ENCODE measurements at places on chromosomes 5 and 9. TPM values are rescaled to one million over a fixed set of nuclear protein-coding genes. Genes with fewer than 3 reads are reported as not detected.
A peak's percentile ranks its signal among the peaks of the same experiment; 100 is the strongest.

SIT1 gene
- total RNA-seq, result not detected

DNA sequence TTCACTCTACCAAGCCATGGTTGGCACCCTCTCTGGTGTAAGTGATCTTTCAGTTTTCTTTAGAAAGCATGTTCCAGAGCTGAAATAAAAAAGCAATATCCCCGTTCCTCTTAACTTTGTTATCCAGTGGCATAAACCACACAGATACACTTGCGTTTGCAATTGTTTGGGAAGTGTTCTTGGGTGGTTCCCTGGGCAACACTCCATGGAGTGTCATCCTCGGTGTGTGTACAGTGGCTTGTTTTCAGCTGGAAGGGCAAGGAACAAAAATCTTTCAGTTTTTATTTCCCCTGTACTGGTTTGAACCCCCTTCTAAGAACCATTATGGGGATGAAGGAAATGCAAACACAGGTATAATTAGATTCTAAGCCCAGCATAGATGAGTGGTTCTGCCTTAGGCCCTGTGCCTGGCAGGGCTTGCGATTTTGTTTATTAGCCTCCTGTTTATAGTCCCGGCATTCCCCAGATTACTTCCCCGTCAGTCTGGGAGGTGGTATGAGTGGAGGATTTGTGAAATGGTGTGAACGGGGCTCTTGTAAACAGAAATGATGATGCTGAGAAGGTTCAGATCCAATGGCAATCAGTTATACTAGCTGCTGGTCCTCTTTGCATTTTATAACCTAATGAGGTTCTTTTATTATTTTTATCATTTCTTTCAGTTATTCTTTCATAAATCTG lies 76.0 kb upstream of the CD180 start:
- H3K4me3 ChIP-seq, result no peak overlapping the region
- no peaks in the 10 kb centered on the region for H3K36me3 ChIP-seq
- H3K4me1 ChIP-seq, result peaks cover 20% of the 10 kb centered on the region
- DNase-seq, result no peak
- no peaks in the 10 kb centered on the region for H3K27me3 ChIP-seq

- DNase-seq, result no peak
- peaks cover 1% of the 10 kb centered on the region for H3K4me1 ChIP-seq
- H3K36me3 ChIP-seq, result no peaks in the 10 kb centered on the region
- no peak overlapping the region for H3K27ac ChIP-seq
These were observed 26.1 kb downstream of the SMIM32 start for GRCh38 chr5:136166909-136167308.

GSN gene
- total RNA-seq, result 100 TPM

C6 gene
- total RNA-seq, result not detected

- no peak overlapping the region for H3K27ac ChIP-seq
- no peak for DNase-seq
- no peaks in the 10 kb centered on the region for H3K36me3 ChIP-seq
- no peak overlapping the region for H3K4me3 ChIP-seq
- no peaks in the 10 kb centered on the region for H3K4me1 ChIP-seq
- H3K27me3 ChIP-seq, result no peaks in the 10 kb centered on the region
These were observed 126.8 kb upstream of the PCA3 start for GRCh38 chr9:76637416-76637815.

TTLL11 gene
- total RNA-seq, result 4.7 TPM

DNA sequence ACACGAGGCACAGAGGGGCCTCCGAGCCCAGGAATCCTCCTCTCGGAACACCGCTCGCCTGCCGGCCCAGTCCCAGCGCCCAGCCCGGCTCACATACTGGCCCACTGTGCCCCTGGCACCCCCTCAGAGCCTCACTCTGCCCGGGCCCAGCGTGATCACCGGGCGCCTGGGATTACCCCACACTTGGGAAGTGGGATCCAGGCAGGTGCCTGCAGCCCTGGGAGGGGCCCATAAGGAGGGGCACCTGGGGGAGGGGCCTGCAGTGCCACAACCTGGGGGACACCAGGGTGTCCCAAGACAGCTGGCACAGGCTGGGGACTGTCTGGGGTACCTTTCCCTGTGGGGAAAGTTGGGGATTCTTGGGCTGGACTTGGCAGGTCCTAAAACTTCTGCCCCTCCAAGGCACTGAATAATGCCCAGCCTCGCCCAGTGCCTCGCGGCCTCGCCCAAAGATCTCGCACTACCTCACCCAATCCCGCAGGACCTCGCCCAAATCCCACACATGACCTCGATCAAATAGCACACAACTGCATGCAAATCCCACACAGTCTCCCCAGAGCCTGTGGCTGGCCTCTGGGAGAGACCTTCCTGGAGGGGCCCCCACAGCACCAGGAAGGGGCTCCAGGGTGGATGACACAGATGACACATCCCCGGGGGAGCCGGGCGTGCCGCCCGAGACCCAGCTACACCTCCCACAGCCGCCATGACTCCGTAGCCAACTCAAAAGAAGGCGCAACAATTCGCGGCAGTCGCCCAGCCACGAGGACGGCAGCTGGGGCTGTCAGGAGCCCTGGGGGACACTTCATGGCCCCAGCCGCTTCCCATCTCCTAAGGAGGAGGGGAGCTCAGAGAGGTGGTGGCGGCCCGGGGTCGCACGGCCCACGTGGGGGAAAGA lies 13.7 kb downstream of the NOTCH1 start:
- DNase-seq, result no peak
- peaks cover 9% of the 10 kb centered on the region for H3K4me1 ChIP-seq
- no peaks in the 10 kb centered on the region for H3K27me3 ChIP-seq
- no peak overlapping the region for H3K4me3 ChIP-seq

PPP1R26 gene
- 23.7 TPM for total RNA-seq

OR1Q1 gene
- total RNA-seq, result not detected

DNA sequence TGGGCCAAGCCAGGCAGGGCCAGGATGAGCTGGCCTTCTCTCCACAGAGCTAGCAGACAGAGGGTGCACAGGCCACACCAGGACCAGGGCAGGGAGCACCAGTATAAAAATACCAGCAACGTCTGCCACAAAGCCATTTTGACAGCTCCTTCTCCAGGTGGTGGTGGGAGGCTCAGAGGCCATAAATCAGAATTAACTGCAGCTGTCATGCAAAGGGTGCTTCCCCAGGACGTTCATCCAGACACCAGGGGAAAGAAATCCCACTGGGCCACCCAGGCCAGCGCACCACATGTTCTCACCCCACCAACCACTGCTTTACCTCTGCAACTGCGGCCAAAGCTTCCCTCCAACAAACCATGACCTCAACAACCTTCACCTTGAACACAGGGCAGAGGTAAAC lies 403.7 kb upstream of the TRPC7 start:
- H3K4me1 ChIP-seq, result no peaks in the 10 kb centered on the region
- no peak for DNase-seq
- no peak overlapping the region for H3K27ac ChIP-seq
- no peak overlapping the region for H3K4me3 ChIP-seq
- H3K36me3 ChIP-seq, result no peaks in the 10 kb centered on the region

GRCh38 chr5:128224336-128224735 lies 140.8 kb downstream of the SLC12A2 start:
- H3K27me3 ChIP-seq, result no peaks in the 10 kb centered on the region
- H3K36me3 ChIP-seq, result no peaks in the 10 kb centered on the region
- no peaks in the 10 kb centered on the region for H3K4me1 ChIP-seq
- no peak overlapping the region for H3K27ac ChIP-seq
- DNase-seq, result no peak
- H3K4me3 ChIP-seq, result no peak overlapping the region

DNA sequence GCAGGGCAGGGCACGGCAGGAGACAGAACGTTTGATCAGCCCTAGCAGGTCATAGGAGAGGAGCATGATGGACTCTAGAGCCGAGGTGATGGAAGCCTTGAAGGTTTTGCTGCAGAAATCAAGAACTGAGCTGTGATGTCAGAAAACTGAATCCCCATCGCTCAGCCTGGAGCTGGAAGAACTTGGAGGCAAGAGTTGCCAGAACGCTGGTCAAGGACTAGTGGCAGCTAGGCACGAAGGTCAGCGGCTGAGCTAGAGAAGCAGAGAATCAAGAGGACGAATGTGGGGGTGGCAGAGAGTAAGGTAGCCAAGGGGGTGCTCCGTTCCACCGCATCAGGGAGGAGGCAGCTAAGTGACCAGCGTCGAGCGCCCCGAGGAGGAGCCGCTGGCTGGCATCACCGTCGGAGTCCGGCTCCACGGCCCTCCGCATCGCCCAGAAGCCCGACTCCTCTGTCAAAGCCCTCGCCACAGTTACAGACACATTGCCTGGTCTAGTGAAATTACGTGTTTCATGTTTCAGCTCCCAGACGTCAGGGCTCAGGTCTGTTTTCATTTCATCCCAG lies 1.2 kb upstream of the GALNT10 start:
- H3K4me3 ChIP-seq, result peak overlapping the region; percentile 94
- H3K4me1 ChIP-seq, result no peaks in the 10 kb centered on the region
- H3K36me3 ChIP-seq, result no peaks in the 10 kb centered on the region
- no peak overlapping the region for H3K27ac ChIP-seq
- no peaks in the 10 kb centered on the region for H3K27me3 ChIP-seq
- DNase-seq, result no peak

GRCh38 chr9:37405350-37405749 lies 17.1 kb upstream of the GRHPR start:
- DNase-seq, result no peak
- 0 out of 2 replicates have a peak, but pooled peaks cover 5% of the 10 kb centered on the region for H3K4me1 ChIP-seq

GRCh38 chr9:77647267-77648233 lies 572 bp downstream of the GNA14 start:
- no peak overlapping the region for H3K4me3 ChIP-seq
- no peaks in the 10 kb centered on the region for H3K27me3 ChIP-seq
- no peak overlapping the region for H3K27ac ChIP-seq
- H3K4me1 ChIP-seq, result no peaks in the 10 kb centered on the region
- no peaks in the 10 kb centered on the region for H3K36me3 ChIP-seq

EFCAB9 gene
- total RNA-seq, result not detected

DNA sequence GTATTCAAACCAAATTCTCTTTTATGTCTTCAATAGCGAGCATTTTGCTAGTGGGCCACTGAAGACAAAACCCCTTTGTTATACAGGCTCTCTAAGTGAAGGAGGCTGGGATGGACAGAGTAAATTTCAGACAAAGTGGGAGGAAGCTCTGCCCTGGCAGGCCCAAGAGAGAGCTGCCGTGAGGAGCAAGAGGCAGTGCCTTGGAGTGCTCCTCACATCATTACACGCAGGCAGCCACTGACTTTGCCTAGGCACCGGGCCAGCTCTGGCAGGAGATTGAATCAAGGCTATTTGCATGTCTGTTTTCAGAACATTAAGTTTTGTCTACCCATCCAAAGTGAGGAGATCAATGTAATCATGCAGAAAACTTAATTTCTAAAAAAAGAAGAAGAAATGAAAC lies 167.7 kb downstream of the CCDC192 start:
- no peak for DNase-seq
- H3K27ac ChIP-seq, result no peak overlapping the region
- H3K27me3 ChIP-seq, result peaks cover 1% of the 10 kb centered on the region
- no peaks in the 10 kb centered on the region for H3K36me3 ChIP-seq
- no peak overlapping the region for H3K4me3 ChIP-seq
- H3K4me1 ChIP-seq, result peaks cover 15% of the 10 kb centered on the region

- H3K4me1 ChIP-seq, result no peaks in the 10 kb centered on the region
- H3K36me3 ChIP-seq, result peaks cover 8% of the 10 kb centered on the region
- H3K27ac ChIP-seq, result no peak overlapping the region
- H3K27me3 ChIP-seq, result no peaks in the 10 kb centered on the region
These were observed 24.2 kb downstream of the NANS start for GRCh38 chr9:98080780-98081179.

DNA sequence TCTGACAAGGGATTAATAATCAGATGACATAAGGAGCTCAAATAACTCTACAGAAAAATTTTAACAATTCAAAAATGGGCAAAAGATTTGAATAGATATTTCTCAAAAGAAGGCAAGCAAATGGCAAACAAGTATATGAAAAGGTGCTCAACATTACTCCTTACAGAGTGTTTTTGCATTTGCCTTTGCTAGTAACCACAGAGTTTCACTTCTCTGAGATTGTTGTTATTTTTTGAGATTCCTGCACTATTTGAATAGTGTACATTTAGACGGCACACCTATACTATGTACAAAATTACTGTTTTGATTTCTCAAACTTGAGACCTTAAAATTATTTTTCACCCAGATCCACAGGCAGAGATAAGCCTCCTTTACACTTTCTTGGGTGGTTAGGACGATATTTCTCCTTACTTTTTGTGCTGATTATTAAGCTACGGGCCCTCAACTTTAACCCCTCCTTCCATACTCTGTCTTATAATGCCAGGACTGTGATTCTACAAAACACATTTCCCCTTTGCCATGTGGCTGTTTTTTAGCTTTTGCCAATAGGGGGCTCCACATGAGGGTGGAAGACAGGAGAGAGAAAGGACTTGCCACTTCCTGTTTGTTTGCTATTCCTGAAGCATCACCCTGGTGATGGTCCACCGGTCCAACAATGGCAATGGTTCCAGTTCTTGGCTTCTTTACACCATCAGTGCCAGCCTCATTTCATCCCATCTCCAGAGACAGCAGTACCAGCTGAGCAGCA lies 65.0 kb upstream of the DAP start:
- H3K4me1 ChIP-seq, result no peaks in the 10 kb centered on the region
- DNase-seq, result no peak
- H3K27ac ChIP-seq, result no peak overlapping the region
- H3K27me3 ChIP-seq, result no peaks in the 10 kb centered on the region
- no peaks in the 10 kb centered on the region for H3K36me3 ChIP-seq

INSL4 gene
- not detected for total RNA-seq

IL17B gene
- not detected for total RNA-seq

DNA sequence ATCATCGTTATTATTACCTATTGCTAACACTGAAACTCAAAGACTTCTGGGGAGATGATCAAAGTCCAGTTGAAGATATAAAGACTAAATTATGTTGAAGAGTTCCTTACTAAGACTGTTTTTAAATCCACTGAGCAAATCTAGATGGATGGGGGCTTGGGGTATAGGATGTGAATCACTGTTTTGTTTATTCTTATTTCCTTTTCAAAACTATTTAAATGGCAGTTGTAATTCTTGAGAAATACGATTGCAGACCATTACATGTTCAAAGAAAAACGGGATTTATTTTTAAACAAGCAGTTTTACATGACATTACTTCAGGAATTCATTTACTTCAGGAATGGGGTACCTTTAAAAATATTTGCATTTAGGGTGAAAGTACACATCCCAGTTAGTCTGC lies 4.3 kb downstream of the RASGRF2 start:
- no peak for DNase-seq
- no peaks in the 10 kb centered on the region for H3K27me3 ChIP-seq
- no peak overlapping the region for H3K27ac ChIP-seq
- peaks cover 36% of the 10 kb centered on the region for H3K4me1 ChIP-seq
- H3K36me3 ChIP-seq, result no peaks in the 10 kb centered on the region
- no peak overlapping the region for H3K4me3 ChIP-seq

MAMDC2 gene
- not detected for total RNA-seq

FAM193B gene
- total RNA-seq, result 82.7 TPM

- DNase-seq, result peak; percentile 33
- H3K36me3 ChIP-seq, result no peaks in the 10 kb centered on the region
- no peaks in the 10 kb centered on the region for H3K4me1 ChIP-seq
- H3K27ac ChIP-seq, result no peak overlapping the region
These were observed 5.5 kb upstream of the SCGB3A1 start for GRCh38 chr5:180596668-180597231.

All from Caco-2 (cell line).